ENCODE measurements at places on chromosomes 1 and 21.

DNA sequence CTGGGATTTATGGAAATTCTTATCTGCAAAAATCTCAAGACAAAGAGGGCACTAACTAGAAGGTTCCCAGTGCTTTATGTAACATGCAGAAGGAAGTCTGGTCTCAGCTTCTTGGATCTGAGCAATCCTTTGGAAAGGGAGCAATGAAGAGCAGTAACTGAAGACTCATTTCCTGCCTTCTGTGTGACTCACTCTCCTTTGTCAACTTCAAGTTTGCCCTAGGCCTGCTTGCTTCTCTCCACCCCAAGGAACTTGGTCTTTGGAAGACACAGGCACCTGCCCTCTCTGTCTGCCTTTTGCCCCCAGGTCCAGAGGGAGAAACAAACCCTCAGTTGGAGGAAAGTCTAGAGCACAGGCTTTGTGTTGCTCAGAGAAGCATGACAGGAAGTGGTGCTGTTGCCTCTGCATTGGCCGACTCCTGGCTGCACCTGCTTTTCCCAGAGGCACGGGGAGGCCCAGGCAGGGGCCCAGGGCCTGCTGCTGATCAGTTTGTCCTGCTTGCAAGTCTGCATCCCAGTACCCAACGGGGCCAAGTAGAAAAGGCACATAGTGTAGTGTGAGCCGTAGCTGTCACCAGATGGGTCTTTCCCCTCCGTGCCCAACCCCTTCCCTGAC is 137.2 kb downstream of the DHRS3 start:
- no peak for DNase-seq

- DNase-seq, result no peak
These were observed 42.8 kb downstream of the UBASH3A start for GRCh38 chr21:42446531-42446930.

GRCh38 chr1:224114787-224115175 is 870 bp downstream of the FBXO28 start:
- no peak for DNase-seq

- DNase-seq, result no peak
These were observed 169.2 kb downstream of the LMX1A start for GRCh38 chr1:165187031-165188009.

- no peak for DNase-seq
These were observed 452.5 kb downstream of the SIPA1L2 start for GRCh38 chr1:232177438-232177837.

GRCh38 chr1:158177700-158178450 is 2.8 kb upstream of the CD1D start:
- peak; percentile 91 for DNase-seq

GRCh38 chr1:223242382-223242955 is 99.4 kb upstream of the TLR5 start:
- DNase-seq, result no peak

DNA sequence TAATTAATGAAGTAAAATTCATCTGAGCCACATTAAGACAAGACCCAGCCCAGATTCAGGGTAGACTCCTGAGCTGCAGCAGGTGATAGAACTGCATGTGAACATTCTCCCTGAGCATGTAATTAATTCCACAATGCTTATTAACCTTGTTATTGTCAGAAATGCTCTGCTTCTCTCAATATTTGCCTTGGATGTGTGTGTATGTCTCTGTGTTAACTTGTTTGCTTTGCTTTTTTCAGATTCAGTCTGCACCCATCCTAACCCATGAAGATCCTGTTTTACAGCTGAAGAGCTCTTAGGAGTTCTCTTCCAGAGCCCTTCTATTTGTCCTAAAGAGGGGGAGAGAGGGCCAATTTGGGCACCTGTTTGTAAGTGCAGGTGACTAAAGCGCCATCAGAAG is 143.2 kb upstream of the BMP8A start:
- no peak for DNase-seq

- no peak for DNase-seq
These were observed 805 bp downstream of the ZNHIT6 start for GRCh38 chr1:85707267-85707989.

- no peak for DNase-seq
These were observed 70.3 kb upstream of the ACTL8 start for GRCh38 chr1:17684810-17685209.

DNA sequence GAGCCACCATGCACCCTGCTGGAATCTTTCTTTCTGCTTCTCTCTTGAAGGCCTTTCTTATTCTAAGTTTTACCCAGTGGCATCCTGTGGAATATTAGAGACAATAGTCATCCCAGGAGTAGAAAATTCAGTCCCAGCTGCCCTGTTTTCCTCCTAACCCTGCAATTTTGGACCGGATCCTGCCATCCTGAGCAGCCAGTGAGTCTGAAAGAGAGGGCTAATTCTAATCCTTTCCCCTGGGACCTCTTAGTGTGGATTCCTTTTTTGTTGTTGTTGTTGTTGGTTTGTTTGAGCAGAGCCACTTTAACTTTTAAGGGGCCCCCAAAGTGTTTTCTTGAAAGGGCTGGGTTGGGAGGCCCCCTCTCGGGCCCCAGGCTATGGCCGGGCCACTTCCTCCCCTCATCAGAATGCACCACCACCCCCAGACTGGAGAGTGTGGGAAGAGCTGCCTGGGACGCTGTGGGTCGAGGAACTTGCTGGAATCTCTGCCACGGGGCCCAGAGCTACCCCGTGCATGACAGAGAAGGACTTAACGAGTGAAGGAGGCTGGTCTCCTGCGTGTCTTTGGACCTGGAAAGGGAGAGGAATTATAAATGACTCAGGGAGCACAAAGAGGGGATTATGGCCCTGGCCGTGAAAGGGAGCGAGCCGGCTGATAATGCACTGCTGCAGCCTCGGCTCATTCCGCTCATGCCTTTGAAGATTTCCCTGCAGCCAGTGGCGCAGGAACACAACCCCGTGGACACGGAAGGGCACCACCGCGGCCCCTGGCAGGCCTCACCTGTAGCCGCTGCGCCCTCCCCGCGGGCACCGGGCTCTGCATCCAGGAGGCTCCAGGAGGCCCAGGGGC is 81.0 kb upstream of the AKT3 start:
- no peak for DNase-seq

DNA sequence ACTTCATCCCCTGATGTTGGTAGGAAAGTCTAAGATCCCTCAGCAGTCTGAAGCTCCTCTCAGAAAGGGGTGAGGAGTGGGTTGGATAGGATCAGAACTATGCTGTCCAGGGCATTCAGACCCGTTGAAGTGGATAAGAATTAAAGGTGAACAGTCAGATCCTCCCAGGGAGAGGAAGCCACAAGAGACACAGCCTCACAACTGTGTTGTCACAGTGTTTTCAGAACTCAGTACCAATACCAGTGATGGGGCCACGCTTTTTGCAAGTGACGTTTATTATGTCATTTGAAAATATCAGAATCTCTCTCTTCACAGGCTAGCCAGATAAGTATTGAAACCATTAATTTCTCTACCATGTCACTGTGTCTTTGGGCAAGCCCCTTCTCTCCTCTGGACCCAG is 15.4 kb upstream of the EPS15 start:
- DNase-seq, result no peak

- DNase-seq, result no peak
These were observed 27.0 kb downstream of the DISC1 start for GRCh38 chr1:231653632-231654031.

DNA sequence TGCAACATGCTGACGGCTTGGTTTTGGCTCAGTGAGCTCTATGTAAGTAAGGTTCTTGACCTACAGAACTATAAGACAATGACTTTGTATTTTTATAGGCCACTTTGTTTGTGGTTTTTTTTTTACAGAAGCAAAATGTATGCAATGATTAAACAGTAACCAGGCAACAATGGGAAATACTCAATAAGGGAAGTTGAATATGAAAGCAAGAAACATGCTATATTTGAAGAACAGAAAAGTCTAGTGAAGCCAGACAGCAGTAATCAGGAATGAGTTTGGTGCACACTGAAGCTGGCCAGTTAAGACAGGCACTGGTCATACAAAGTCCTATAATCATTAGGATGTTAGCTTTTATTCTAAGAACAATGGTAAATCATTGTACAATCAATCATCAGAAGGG is 1926.8 kb downstream of the NCAM2 start:
- no peak for DNase-seq

- no peak for DNase-seq
These were observed 5.5 kb downstream of the RIMKLA start for GRCh38 chr1:42386051-42386450.

GRCh38 chr1:87179076-87179810 is 149.4 kb upstream of the LMO4 start:
- no peak for DNase-seq

GRCh38 chr1:236185687-236186086 is 43.3 kb downstream of the GPR137B start:
- no peak for DNase-seq

- DNase-seq, result no peak
These were observed 298.3 kb downstream of the ASTN1 start for GRCh38 chr1:176866011-176866714.

GRCh38 chr1:18175530-18176377 is 68.2 kb downstream of the IGSF21 start:
- DNase-seq, result no peak

GRCh38 chr1:5404412-5405203 is 587.6 kb downstream of the NPHP4 start:
- no peak for DNase-seq

DNA sequence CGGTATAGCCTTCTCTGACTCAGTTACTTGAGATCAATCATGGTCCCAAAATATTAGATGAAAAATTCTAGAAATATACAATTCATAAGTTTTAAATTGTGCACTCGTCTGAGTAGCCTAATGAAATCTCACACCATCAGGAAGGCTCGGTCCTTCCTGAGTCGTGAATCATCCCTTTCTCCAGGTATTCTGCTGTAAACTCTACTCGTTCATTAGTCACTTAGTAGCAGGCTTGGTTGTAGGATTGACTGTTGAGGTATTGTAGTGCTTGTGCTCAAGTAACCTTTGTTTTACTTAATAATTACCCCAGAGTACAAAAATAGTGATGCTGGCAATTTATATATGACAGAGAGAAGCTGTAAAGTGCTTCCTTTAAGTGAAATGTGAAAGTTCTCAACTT is 238.7 kb downstream of the OLFM3 start:
- no peak for DNase-seq

DNA sequence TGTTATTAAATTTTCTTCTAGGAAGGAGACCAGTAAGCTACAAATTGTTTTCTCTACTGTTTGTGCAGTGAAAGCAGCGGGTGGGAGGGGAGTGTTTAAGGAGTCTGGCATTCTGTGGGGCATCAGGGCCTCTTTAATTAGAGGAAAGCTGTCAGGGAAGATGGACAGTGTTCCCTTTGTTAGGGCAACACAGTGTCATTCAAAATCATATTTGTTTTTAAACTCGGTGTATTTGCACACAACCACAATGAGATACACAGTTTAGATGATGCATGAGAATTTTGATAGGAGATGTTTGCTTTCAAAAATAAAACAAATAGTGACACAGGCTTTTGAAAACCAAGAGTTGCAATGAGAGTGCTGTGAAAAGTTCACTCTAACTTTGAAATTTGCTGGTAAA is 15.1 kb upstream of the ST6GALNAC3 start:
- DNase-seq, result no peak

- DNase-seq, result no peak
These were observed 349.5 kb downstream of the TGFB2 start for GRCh38 chr1:218694636-218695035.

DNA sequence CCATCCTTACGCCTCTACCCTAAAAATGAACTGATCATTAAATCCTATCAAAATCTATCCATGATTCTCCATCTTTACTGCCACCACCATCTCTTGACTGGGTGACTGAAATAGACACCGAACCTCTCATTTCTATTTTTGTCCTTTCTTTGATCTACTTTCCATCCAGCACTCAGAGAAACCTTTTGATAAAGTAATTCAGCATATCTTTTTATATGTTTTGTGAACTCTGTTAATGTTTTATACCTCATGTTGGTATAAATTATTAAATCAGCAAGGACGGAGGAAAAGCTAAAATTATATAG is 13.0 kb downstream of the PCNX2 start:
- DNase-seq, result no peak

- DNase-seq, result no peak
These were observed 46.8 kb upstream of the COX20 start for GRCh38 chr1:244788493-244789275.

GRCh38 chr1:224730965-224731364 is 114.8 kb downstream of the CNIH3 start:
- DNase-seq, result no peak

DNA sequence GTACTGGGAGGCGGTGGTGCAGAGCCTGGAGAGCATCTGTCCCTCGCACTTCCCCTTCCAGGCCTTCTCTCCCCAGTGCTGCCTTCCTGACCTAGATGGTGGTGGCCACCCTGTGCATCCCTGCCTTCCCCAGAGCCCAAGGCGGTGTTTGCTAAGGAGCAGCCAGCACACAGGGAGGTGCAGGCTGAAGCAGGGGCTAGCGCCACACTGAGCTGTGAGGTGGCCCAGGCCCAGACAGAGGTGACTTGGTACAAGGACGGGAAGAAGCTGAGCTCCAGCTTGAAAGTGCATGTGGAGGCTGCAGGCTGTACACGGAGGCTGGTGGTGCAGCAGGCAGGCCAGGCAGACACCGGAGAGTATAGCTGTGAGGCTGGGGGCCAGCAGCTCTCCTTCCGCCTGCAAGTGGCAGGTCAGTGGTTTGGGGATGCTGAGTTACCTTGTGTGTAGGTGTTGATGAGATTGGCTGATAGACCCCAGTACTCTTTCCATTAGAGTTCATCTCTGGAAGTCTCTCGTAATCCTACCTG is 51.6 kb downstream of the OBSCN start:
- DNase-seq, result no peak

GRCh38 chr1:208603721-208604120 is 359.5 kb upstream of the PLXNA2 start:
- no peak for DNase-seq

GRCh38 chr1:87307931-87308330 is 20.7 kb upstream of the LMO4 start:
- no peak for DNase-seq

- no peak for DNase-seq
These were observed 48.2 kb downstream of the SYT2 start for GRCh38 chr1:202662081-202662480.

DNA sequence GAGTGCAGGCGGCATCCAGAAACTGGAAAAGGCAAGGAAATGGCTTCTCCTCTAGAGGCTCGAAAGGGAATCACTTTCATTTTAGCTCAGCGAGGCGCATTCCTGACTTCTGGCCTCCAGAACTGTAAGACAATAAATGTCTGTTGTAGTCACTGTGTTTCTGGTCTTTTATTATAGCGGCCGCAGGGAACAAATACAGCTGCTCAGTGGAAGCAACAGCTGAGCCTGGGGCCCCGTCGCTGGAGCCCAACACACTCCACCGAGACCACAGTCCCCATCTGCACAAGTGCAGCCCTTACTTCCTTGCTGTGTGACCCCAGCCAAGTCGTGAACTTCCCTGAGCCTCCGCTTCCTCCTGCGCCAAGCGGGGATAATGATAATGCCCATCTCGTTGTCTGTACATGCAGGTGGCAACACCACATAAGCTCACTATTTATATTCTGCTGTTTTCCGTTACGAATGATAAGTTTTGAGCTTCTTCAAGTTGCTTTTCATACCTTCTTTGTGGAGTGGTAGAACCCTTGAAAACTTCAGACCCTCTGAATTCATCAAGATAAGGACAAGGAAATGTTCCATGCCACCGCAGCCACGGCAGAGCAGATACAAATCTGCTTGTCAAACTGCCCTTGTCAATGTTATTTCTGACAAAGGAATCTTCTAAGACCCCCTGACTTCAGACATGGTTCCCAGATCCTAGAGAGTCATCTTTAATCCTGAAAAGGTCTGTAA is 3.2 kb upstream of the LAPTM5 start:
- no peak for DNase-seq

GRCh38 chr1:24392982-24393650 is 20.5 kb downstream of the STPG1 start:
- no peak for DNase-seq
